ENCODE measurements at places on chromosomes 2 and 18.

GRCh38 chr2:6526093-6526824, 339.4 kb downstream of the CMPK2 start:
- DNase-seq = peak; percentile 55

- peak; percentile 16 for DNase-seq
Observed at GRCh38 chr2:29064346-29064715, 10.0 kb downstream of the PCARE start.

DNA sequence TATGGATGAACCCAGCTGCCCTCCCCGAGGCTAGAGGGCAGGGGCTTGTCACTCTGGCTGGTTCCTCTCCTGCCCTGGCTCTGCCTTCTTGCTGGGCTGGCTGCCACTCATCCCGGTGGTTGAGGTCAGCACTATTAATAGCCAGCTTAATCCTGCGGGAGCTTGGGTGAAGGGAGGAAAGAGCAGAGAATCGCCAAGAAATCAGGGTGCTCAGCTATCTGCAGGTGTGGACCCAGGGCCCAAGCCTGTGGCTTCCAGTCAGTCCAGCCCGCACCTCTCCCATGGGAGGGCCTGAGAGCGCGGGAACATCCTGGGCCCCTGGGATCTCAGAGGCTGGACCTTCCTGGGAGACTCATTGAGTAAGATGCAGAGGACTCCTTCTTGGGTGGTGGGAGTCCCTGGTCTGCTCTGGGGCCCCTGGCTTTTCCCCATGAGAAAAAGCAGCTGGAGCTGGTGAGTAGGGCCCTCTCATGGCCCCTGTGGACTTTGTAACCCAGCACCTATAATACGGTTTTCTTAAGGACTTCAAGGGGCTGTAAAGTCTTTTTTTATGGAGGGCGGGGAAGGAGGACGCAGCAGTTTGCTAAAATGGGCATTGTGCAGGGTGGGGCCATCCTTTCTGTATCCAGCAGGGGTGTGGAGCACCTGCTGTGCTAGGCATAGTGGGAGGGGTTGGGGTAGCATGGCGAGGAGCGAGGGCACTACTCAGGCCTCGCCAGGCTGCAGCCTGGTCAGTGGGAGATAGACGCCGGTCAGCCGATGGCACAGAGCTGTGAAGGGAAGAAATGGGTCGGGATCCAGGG, 27.4 kb upstream of the CNNM3 start:
- peak; percentile 48 for DNase-seq

- peak; percentile 41 for DNase-seq
Observed at GRCh38 chr2:227888289-227888688, 16.9 kb downstream of the DAW1 start.

DNA sequence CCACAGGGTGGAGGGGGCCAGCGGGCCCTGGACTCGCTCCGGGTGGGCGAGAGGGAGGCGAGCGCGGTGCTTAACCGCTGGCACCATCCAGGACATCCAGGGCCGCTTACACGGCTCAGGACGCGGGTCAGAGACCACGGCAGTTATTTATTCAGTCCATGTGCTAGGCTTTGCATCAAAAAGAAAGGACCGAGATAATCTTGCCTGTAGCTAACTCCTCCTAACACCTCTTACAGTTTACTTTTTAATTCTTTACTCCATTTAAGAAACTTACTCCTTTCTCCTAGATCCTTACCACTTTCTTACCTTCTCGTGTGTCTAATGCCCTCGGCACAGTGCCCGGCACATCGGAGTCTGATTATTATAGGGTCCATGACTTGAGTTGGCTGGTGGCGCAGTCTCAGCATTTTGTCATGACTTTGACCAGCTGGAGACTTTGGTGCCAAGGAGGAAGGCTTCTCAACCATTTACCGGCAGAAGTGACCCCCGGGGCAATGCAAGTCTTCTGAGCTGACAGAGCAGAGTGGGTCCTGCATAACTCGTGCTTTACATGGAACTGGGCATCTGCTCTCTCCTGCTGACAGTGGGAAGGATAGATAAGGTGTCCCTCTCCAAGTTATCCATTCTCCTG, 503 bp downstream of the ANXA4 start:
- DNase-seq = peak; percentile 50

DNA sequence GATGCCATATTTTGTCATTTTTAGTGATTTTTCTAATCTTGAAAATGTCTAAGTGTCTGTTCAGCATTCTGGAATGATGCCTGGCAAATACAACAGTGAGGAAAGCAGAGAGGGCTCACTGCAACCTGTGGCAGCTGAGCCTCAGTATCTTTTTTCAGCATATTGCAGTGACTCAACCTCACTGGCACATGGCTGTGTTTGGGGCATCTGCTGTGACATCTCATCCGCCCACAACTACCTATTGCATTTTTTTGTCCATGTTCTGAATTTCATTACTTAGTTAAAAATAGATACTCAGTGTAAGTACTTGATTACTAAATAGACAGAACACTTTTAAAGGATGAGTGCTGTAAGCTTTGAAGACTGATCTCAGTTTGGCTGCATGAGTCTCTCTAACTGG, 10.7 kb downstream of the BABAM2 start:
- DNase-seq = no peak

DNA sequence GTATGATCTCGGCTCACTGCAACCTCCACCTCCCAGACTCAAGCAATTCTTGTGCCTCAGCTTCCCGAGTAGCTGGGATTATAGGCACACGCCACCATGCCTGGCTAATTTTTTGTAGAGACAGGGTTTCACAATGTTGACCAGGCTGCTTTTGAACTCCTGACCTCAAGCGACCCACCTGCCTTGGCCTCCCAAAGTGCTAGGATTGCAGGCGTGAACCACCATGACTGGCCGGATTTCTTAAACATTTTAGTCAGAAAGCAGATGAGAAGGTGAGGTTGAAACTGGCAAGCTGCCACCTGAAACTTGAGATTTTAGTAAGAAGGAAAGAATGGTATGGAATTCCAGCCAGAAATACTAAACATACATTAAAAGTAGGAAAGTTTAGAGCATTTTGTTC, 31.9 kb downstream of the KLHL23 start:
- DNase-seq = no peak

GRCh38 chr2:18910843-18911242, 321.5 kb upstream of the NT5C1B start:
- DNase-seq = no peak

DNA sequence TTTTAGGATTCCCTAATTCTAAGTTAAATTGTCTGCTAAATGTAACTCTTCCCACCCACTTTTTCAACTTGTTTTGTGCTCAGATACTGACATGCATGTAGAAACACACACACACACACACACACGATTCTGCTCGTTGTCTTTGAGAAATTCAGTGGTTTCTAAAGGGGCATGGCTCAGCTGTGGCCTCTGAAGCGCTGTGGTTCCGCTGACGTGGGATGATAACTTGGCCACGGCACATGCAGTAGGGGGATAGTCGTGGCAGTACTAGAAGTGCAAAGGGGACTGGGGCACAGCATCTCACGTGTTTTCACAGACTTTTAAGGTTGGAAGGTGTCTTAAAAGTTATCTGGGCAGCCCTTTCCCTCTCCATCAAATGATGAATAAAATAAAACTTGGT, 18.4 kb downstream of the CASP10 start:
- no peak for DNase-seq

GRCh38 chr18:7393080-7393479, 162.2 kb downstream of the LRRC30 start:
- no peak for DNase-seq

- no peak for DNase-seq
Observed at GRCh38 chr18:364256-364826, 96.5 kb upstream of the THOC1 start.

GRCh38 chr2:217916504-217917254, 86.1 kb downstream of the TNS1 start:
- no peak for DNase-seq

- DNase-seq = no peak
Observed at GRCh38 chr2:37570773-37571586, 100.5 kb downstream of the CDC42EP3 start.

GRCh38 chr2:9991829-9992273, 40.4 kb downstream of the GRHL1 start:
- no peak for DNase-seq

DNA sequence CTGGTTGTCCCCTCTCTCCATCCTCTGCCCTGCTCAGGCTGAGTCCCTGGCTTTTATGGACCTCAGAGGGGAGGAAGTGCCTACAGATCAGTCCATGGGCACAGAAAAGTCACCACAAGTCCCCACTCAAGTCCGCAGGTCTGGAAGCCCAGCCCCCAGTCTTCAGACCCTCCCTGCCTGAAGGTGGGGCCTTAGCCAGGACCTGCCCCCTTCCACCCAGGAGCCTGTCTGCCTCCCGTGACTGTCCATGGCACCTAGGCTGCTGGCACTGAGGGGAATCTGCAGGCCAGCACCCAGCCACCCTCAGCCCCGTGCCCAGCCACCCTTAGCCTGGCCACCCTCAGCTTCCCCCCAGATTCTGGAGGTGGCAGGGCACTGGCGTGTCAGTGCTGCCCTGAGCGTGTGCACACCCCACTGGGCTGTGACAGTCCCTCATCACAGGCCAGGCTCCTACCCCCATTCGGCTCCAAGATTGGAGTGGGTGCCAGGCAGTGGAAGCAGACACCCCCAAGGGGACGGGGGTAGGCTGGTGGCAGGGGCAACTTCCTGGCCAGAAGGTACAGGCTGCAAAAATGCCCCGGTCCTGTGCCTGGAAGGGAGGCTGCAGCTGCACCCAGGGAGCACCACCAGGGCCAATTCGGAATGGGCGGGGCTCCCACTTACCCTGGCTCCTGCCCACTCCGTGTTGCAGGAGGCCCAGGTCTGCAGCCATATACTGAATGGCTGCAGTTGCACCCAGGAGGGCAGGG, 154.7 kb upstream of the RMP24 start:
- DNase-seq = no peak

GRCh38 chr2:186575302-186575701, 14.6 kb upstream of the ITGAV start:
- peak; percentile 74 for DNase-seq

- DNase-seq = no peak
Observed at GRCh38 chr2:120901201-120901600, 165.5 kb downstream of the GLI2 start.

- DNase-seq = no peak
Observed at GRCh38 chr18:41347057-41347456, 608.0 kb upstream of the PIK3C3 start.

DNA sequence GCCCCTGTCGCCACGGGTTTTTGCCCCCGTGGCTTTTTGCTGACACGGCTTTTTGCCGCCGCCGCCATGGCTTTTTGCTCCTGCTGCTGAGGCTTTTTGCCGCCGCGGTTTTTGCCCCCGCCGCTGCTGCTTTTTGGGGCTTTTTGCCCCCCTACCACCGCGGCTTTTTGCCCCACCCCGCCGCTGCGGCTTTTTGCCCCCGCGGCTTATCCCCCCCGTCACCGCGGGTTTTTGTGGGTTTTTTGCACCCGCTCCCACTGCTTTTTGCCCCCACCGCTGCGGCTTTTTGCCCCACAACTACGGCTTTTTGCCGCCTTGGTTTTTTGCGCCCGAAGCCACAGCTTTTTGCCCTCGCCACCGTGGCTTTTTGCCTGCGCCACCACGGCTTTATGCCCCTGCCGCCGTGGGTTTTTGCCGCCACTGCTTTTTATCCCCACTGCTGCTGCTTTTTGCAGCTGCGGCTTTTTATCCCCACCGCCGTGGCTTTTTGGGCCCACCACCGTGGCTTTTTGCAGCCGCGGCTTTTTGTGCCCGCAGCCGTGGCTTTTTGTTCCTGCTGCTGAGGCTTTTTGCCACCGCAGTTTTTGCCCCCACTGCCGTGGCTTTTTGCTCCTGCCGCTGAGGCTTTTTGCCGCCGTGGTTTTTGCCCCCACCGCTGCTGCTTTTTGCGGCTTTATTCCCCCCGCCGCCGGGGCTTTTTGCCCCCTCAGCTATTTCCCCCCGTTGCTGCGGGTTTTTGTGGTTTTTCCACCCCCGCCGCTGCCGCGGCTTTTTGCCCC, 2798.0 kb upstream of the TEKT4 start:
- no peak for DNase-seq

- no peak for DNase-seq
Observed at GRCh38 chr2:198483051-198483450, 678.7 kb downstream of the PLCL1 start.

- no peak for DNase-seq
Observed at GRCh38 chr2:105405291-105405690, 6.4 kb upstream of the FHL2 start.

- DNase-seq = no peak
Observed at GRCh38 chr2:118431586-118431985, 343.3 kb downstream of the INSIG2 start.
